ENCODE measurements at places on chromosomes 13 and 19.

- peak; percentile 28 for DNase-seq
Measured at GRCh38 chr19:28466107-28467045, 746.6 kb downstream of the UQCRFS1 start.

GRCh38 chr19:8158411-8159074, 9.2 kb upstream of the FBN3 start:
- DNase-seq = peak; percentile 54

DNA sequence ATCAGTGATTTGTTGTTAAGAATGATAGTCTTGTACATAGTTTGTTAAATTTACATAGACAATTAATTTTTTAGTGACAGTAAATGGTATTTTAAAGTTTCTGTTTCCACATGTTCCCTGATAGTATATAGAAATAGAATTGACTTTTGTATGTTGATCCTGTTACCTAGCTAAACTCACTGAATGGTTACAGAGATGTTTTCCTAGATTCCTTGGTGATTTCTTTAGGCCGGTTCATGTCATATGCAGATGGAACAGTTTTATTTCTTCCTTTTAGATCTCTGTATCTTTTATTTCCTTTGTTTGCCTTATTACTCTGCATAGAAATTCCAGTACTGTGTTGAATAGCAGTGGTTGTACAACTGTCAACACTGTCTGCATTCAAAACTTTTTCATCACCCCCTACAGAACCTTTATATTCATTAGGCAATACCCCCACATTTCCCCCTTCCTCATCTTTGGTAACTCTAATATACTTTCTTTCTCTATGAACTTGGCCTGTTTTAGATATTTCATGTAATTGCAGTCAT, 86.3 kb downstream of the NBEA start:
- DNase-seq = no peak

DNA sequence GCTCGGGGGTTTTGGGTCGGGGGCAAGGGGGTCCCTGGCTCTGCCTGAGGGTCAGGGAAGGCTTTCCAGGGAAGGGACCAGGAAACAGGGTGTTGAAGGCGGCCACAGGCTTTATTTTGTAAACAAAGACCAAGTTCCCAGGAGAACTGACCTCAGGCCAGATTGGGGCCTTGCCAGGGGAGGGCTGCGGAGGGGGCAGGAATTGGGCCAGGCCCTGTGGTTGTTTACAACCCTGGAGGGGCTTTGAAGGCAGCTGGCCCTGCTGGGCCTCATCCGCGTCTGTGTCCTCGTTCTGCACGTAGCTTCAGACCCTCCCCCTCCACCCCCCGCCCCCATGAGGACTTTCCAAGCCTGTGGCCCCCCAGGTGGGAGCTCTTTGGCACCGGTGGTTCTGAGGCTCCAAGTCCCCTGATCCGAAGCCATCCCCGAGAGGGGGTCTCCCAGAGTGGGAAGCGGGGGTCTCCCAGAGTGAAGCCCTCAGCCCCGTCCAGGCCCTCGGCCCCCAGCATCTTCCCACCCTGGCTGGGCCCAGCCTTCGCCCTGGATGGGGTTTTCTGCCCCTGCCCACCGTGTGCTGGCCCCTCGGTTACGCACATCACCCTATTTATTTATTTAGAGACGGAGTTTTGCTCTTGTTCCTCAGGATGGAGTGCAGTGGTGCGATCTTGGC, 13.5 kb upstream of the BSG start:
- no peak for DNase-seq

- no peak for DNase-seq
Measured at GRCh38 chr13:39483326-39483725, 119.7 kb downstream of the LHFPL6 start.

DNA sequence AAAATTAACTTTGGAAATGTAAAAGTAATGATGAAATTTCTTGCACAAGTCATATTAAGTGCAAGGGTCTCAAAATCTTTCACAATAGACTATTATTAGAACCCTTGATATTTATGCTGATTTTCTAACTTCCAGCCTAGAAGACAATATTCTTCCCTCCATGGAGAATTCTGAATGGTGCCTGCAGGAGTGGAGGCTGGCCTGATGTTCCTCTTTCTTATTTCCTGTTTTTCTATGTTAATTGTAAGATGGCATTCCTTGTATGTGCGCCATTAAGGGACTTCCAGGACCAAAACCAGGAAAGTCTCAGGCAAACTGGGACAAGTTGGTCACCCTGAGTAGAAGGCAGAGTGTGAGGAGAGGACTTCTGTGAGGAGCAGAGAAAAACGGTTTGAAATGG, 294.9 kb downstream of the DLEU7 start:
- DNase-seq = no peak

DNA sequence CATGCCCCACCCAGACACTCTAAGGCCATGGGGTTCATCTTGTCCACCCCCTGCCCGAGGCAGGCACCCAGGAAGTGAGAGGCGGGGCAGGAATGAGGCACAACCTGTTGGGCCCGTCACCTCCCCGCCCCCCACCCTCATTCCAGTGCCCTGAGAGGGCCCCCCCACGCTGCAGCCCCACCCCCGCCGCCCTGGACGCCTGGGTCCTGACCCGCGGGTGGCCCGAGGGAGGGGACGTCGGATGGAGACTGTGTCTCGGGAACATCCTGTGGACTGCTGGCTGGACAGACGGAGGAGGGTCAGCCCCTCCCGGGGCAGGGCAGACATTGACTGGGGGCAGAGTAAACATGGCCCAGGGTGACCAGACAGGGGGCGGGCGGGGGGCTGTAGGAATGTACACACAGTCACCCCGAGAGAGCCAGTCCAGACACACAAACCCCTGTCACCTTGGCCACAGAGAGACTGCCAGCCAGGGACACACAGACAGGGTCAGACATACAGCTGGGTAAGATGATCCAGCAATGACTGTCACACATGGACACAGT, 7.4 kb upstream of the JUNB start:
- no peak for DNase-seq

- no peak for DNase-seq
Measured at GRCh38 chr13:61728471-61728870, 312.8 kb upstream of the PCDH20 start.

DNA sequence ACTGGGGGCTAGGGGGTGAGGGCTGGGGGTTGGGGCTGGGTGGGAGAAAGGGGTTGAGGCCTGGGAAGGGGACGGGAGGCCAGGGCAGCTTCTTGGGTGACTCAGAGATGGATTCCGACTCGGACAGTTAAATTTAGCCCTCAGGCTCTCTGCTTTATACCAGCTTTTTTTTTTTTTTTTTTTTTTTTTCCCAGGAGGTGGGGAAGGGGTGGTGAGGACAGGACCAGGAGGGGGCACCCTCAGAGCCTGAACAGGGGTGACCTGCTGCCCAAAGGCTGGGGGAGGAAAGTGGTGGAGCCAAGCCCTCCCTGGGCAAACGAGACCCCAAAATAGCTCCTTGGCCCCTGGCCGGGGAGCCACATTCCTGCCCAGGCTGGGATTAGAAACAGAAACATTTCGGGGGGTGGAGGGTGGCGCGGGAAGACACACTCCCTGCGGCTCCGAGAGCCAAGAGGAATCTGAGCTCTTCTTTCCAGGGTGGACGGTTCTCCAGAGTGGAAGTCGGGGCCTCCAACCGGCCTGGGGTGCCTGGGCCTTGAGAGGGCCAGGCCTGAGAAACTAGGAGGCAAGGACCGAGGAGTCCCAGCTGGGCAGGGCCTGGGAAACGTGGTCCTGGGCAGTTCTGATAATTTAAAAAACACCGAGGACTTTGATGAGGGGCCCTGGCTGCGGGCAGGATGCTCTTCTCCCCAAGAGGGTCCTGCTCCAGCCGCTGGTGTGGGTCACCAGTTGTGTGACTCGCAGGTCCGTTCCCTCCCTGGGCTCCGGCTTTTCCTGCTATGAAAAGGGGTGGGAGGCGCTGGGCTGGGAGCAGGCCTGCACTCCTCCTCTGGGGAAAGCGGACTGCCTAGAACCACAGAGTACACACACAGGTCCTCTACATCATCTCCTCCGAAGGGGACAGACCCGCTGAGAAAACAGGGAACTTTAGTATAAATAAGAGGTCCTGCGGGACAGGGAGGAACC, 813 bp upstream of the DMPK start:
- DNase-seq = no peak

- no peak for DNase-seq
Measured at GRCh38 chr19:5803441-5803751, 1.5 kb upstream of the NRTN start.

- no peak for DNase-seq
Measured at GRCh38 chr13:29999492-30000369, 149.3 kb upstream of the UBL3 start.

- peak; percentile 41 for DNase-seq
Measured at GRCh38 chr19:39237200-39238184, 7.3 kb downstream of the IFNL3 start.

GRCh38 chr13:76148374-76148773, 512.2 kb downstream of the LMO7 start:
- no peak for DNase-seq

DNA sequence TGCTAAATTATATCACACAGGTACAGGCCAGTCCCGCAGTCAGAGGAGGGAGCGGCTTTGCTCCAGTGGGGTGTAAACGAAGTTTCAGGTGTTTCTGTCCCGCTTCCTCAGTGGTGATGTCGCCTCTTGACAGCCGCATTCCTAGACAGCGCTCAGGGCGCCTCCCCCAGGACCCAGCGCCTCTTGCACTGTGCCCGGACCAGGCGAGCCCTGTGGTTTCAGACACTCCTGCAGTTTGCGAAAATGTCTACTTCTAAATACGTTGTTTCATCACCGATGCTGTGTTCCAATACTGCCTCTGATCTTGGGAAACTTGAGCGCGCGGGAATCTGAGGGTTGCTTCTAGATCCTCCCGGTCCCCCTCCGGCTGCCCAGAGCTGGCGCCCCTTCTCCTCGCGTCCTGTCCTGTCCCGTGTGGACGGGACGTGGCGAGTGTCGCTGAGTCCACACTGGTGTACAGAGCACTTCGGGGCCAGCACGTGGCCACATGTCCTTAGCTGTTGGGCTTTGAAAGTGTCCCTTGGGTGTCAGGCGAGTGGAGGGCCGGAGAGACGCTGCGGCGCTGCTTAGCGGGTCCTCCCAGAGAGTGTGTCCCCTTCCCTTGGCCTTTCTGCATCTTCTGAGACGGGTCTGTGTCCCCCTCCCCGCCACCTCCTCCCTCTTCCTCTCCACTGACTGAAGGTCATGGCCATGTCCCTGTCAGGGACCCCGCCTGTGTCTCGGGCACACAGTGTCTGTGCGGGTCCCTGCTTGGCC, 14.6 kb upstream of the RPS15 start:
- no peak for DNase-seq

- DNase-seq = no peak
Measured at GRCh38 chr13:65913173-65913572, 1317.0 kb downstream of the PCDH9 start.

- DNase-seq = no peak
Measured at GRCh38 chr13:113052206-113052605, 53.4 kb upstream of the F7 start.

DNA sequence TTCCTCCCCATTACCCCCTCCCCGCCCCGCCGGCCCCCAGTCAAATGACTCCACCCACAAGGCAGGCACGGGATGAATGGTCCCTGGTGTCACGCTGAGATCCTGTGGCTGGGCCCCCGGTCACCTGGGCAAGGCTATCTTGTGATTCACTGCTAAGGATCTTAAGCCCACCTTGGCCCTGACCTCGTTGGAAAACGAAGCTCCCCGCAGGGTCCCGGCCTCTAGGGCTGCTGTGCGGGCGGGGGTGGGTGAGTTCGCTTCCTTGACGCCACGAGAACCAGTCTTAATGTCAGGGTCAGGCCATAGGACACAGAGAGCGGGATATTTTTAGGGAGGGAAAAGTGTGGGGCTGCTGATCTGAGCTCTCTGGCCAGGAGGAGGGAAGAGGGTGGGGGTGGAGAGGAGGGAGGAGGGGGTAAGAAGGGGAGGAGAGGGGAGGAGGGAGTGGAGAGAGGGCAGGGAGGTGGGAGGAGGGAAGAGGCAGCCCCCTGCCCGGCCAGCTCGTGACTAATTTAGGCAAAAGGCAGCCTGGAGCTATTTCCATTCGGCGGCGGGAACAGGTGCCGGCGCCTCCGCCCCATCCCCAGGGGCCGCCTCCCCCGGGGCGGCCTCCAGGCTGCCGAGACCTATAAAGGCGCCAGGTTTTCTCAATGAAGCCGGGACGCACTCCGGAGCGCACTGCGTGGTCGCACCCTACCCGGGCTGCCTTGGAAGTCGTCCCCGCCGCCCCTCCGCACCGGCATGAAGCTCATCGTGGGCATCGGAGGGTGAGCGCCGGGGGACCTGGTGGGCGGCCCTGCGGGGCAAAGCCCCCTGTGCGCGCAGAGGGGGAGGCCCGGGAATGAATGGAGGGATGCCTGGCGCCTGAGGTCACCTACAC, at the start of gene NMRK2:
Gene NMRK2, plus strand, starts transcription at position 139 of the 880 bp plus-strand sequence. Its CDS starts 603 bp downstream, at position 742.
- DNase-seq = no peak

- no peak for DNase-seq
Measured at GRCh38 chr19:2492870-2493269, 16.9 kb downstream of the GADD45B start.

Measured in stimulated activated naive B cell treated with anti-CD40 and anti-IgM and Interleukin-4, amounts not matched to agents 10 μg/mL and 1 μg/mL and 100 μg/mL, for 72 hours (primary cell).